Stimulated activated effector memory CD8-positive, alpha-beta T cell treated with anti-CD3 and anti-CD28 coated beads, Interleukin-12 subunit alpha, Interleukin-12 subunit beta, amount 100 ng/mL, for 72 hours (primary cell): ENCODE measurements at places on chromosomes 4 and X.

- DNase-seq = no peak
Measured at GRCh38 chr4:182142176-182143085, 100.8 kb upstream of the TENM3 start.

- no peak for DNase-seq
Measured at GRCh38 chr4:30429813-30430761, 290.1 kb upstream of the PCDH7 start.

- no peak for DNase-seq
Measured at GRCh38 chr4:2598511-2599303, 62.3 kb downstream of the FAM193A start.

- DNase-seq = no peak
Measured at GRCh38 chr4:122832732-122833131, 6.1 kb downstream of the FGF2 start.

- no peak for DNase-seq
Measured at GRCh38 chr4:106583567-106583966, 215.0 kb upstream of the GIMD1 start.

GRCh38 chr4:89000844-89001360, 56.1 kb downstream of the FAM13A start:
- no peak for DNase-seq

- DNase-seq = no peak
Measured at GRCh38 chrX:48468693-48469691, 1.1 kb downstream of the SLC38A5 start.

- no peak for DNase-seq
Measured at GRCh38 chr4:9845791-9846493, 64.5 kb downstream of the DRD5 start.

- DNase-seq = no peak
Measured at GRCh38 chrX:109911046-109911445, 91.9 kb upstream of the TMEM164 start.

DNA sequence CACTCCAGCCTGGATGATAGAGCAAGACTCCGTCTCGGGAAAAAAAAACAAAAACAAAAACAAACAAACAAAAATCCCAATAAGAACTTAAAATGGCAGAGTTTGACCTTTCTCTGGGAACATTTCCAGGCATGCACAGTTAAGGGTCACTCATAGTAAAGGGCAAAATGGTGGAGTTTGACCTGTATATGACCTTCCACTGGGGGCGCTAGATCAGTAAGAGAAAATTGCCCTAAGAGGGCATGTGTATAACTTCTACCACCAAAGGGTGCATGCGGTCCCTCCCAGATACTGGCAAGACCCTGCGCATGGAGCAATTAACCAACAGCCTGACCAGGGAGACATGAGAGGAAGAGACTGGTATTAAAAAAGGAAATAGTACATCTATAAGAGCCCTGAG, 177.2 kb downstream of the MOSPD2 start:
- no peak for DNase-seq

DNA sequence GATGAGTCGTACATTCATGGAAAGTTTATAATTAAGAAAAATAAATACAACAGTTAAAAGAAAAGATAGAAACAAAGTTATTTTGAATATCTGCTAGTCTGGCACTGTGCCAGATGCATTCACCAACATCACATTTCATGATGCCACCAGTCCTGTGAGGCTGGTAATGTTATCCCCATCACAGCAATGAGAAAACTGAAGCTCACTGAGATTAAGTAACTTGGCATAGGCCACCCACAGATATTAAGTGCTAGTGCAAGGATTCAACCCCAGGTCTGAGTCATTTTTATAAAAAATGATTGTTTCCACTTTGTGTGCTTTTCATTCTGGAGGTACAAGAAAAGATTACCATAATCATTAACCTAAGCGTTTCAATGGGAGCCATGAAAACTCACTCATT, 65.0 kb upstream of the IL15 start:
- DNase-seq = no peak

GRCh38 chr4:174859904-174860303, 30.9 kb upstream of the GLRA3 start:
- DNase-seq = no peak

GRCh38 chr4:38364383-38364963, 299.5 kb upstream of the KLF3 start:
- no peak for DNase-seq

GRCh38 chr4:37890801-37891259, at the start of gene TBC1D1:
Gene TBC1D1, plus strand, starts transcription at chr4:37891084. Its CDS starts 11,012 bp downstream, at chr4:37902096.
- peak; percentile 77 for DNase-seq

DNA sequence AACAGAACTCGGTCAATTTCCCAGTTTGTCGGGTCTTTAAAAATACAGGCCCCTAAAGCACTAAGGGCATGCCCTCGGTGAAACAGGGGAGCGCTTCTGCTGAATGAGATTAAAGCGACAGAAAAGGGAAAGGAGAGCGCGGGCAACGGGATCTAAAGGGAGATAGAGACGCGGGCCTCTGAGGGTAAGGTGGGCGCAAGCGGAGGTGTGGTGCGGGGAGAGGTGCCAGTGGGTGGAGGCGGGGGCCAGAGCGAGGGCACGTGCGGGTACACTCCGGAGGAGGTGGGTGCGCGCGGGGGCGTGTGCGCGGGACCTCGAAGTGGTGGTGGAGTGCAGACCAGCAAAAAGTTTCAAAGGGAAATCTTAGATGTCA, 787 bp upstream of the TET2 start:
- DNase-seq = peak; percentile 20

DNA sequence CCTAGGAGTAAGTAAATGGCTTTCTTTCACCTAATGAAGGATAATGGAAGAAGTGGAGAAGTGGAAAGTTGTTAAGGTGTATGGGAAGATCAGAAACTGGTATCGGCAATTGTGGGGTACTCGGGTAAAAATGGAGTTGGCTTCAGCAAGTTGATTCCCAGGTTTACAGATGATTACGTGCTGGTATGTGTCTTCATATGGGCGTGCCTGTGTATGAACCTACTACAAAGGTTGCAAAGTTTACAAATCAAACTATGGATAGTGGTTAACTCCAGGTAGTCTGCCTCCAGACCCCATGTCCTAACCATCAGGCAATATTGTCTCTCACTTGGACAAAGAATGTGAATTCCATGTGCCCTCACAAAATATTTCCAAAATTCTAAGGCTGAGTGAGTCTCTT, 773 bp downstream of the TLR3 start:
- DNase-seq = peak; percentile 43

DNA sequence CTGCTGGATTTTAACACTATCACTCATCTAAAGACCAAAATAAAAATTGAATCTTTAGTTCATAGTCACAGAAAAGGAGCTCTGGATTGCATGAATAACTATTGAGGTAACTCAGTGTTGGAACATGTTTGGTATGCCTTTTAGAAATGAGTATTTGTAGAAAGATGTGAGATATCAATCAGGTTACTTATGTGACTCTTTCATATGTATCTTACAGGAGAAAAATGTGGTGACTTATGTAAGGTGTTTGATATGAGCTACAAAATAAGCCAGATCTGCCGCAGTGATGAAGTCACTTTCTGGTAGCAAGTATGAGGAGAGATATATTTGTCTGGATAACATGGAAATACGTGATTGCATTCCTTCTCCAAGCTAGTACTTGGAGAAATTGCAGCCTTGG, 1653.3 kb upstream of the PCDH7 start:
- no peak for DNase-seq

DNA sequence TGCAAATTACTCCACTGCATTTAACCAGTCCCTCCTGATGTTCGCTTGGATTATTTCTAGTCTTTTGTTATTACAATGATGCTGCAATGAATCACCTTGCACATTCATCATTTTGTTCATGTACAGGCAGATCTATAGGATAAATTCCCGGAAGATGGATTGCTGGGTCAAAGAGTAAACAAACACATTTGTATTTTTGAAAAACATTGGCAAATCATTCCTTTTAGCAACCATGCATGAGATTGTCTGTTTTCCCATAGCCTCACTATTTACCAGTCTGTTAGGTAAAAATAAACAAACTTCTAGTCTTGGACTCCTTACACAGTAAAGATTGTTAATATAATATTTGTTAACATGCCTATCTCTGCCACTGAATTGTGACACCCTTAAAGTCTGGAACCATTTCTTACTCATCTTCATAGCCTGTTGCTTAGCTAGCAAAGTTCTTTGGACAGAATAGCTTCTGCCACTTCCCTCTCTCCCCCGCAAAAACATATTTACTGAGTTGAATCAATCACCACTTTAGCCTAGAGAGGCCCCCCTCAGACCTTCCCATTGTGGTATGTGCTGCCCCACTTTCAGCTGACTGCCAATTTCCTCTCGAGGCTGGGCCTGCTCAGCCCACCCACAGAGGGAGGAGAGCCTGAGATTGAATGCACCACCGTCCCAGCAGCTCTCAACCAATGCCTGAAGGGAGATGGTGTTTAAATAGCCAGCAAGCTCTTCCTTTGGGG, 108.4 kb upstream of the ATXN3L start:
- DNase-seq = peak; percentile 3

GRCh38 chr4:82648356-82648755, 86.6 kb upstream of the TMEM150C start:
- DNase-seq = no peak

GRCh38 chr4:93791570-93792195, 36.9 kb upstream of the ATOH1 start:
- DNase-seq = no peak

DNA sequence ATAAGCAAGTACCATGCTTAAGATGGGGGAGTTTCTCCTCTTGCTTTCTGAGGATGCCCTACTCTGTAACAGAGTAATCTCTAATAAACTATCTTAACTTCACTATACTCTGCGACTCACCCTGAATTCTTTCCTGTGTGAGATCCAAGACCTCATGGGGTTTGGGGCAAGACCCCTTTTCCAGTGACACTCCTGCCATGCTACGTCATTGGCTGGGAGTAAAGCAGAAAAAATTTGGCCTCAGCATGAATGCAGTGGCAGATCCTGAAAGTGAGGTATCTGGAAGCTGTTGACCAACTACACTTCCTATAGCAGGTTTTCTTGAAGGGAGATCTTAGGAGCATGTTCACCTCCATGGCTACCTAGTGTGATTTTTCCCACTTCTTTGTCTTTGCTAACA, 109.1 kb upstream of the MED14 start:
- DNase-seq = no peak

- no peak for DNase-seq
Measured at GRCh38 chr4:173231916-173232315, 63.3 kb downstream of the GALNT7 start.

- DNase-seq = no peak
Measured at GRCh38 chr4:146522869-146523205, 1.1 kb upstream of the SLC10A7 start.

DNA sequence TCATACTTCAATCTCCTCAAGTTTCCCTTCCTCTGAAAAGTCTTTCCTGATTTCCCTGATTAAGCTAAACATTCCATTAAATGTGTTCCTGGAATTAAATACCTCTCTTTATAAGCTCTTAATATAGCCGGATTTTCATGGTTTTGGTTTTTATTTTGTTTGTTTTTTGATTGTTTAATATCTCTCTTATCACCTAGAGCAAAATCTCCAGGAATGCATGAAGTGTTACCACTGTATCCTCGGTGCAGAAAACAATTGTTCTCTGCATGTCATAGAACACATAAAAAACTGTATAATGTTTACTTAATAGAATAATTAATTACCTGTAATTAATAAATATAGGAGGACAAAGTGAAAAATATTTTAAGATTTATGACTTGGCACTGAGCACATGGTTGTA, 86.2 kb downstream of the PCDH18 start:
- no peak for DNase-seq

GRCh38 chrX:141732031-141732430, 33.5 kb upstream of the SPANXD start:
- DNase-seq = no peak

- no peak for DNase-seq
Measured at GRCh38 chrX:33128048-33128805, 83.1 kb downstream of the DMD start.

GRCh38 chr4:23921447-23921845, 31.6 kb upstream of the PPARGC1A start:
- no peak for DNase-seq

- DNase-seq = no peak
Measured at GRCh38 chr4:143700416-143701352, at the start of gene FREM3. Gene FREM3, minus strand, starts transcription at chr4:143700675. Its CDS starts 0 bp downstream, at chr4:143700675.

GRCh38 chr4:61246034-61246433, 45.9 kb downstream of the ADGRL3 start:
- no peak for DNase-seq

DNA sequence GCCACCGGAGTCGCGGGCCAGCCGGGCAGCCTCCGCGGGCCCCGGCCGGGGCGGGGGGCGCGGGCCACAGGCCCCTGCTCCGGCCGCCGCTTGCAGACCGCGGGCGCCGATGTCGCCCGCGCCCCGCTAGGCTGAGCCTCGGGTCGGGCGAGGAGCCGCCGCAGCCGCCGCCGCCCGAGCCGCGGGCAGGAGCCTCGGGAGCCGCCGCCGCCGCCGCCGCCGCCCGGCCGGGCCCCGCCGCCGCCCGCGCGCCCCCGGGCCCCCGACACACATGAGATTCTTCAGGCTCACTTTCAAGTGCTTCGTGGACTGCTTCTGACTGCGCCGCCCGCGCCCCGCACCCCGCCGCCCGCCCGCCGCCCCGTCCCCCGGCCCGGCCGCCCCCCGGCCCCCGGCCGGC, 345 bp downstream of the SLC6A8 start:
- DNase-seq = no peak

GRCh38 chrX:84715315-84715714, 213.1 kb upstream of the HDX start:
- no peak for DNase-seq

DNA sequence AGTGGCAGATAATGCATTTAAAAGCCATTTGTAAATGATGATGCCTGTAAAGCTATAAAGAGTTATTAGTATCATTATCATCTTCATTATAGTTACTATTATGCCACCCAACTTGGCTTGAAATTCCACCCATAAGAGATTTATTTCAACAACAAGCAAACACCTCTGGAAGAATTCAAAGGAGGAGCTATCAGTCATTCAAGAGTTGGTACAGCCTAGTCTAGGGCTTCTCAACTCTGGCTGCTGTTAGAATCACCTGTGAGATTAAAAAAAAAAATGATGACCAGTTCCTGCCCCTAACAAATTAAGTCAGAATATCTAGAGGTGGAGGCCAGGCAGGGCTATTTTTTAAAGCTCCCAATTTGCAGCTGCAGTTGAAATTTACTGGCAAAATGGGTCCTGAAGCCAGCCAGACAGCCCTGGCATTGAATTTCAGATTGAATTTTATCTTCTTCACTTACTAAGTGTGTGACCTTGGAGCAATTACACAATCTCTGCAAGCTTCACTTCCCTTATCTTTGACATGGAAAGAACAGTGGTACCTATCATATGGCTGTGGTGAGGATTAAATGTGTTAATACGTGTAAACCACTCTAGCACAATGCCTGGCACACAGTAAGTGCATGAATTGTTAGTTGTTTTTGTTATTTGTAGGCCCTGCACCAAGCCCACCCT, 52.9 kb upstream of the EDA start:
- no peak for DNase-seq
